Neuronal stem cell (in vitro differentiated cells): ENCODE measurements at places on chromosomes 7 and 10.

- H3K27me3 ChIP-seq: no peaks in the 10 kb centered on the region
- H3K27ac ChIP-seq: no peak overlapping the region
- no peaks in the 10 kb centered on the region for H3K36me3 ChIP-seq
- no peak for DNase-seq
- H3K4me1 ChIP-seq: peaks cover 2% of the 10 kb centered on the region
- H3K4me3 ChIP-seq: no peak overlapping the region
Measured at GRCh38 chr7:45143616-45144015, 14.0 kb upstream of the RAMP3 start.

GRCh38 chr10:121138918-121139317 lies 287.8 kb downstream of the WDR11 start:
- no peak for DNase-seq
- H3K27me3 ChIP-seq: no peaks in the 10 kb centered on the region
- no peaks in the 10 kb centered on the region for H3K4me1 ChIP-seq

GRCh38 chr7:86776136-86776535 lies 132.4 kb downstream of the GRM3 start:
- DNase-seq: no peak
- no peak overlapping the region for H3K4me3 ChIP-seq
- H3K36me3 ChIP-seq: no peaks in the 10 kb centered on the region
- no peaks in the 10 kb centered on the region for H3K27me3 ChIP-seq
- no peaks in the 10 kb centered on the region for H3K4me1 ChIP-seq
- no peak overlapping the region for H3K27ac ChIP-seq

DNA sequence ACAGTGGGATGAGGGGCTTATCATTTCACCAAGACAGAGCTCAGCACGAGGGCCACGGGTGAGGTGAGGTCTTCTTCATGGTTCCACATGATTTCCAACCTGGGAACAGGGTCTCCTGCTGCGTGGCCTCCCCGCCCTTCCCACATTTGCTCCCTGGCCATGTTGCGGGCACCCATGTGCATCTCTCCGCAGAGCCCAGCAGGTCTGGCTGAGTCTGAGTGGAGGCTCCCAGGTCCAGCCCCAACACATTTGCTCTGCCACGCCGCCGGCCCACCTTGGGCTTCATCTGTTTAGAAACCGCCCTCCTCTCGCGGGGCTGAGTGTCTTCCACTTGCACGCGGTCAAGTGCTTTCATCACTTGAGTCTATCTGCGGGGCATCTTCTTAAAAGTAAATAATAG lies 14.8 kb upstream of the PRKAR1B start:
- no peak overlapping the region for H3K4me3 ChIP-seq
- H3K27me3 ChIP-seq: no peaks in the 10 kb centered on the region
- DNase-seq: no peak
- H3K36me3 ChIP-seq: peaks cover 62% of the 10 kb centered on the region

DNA sequence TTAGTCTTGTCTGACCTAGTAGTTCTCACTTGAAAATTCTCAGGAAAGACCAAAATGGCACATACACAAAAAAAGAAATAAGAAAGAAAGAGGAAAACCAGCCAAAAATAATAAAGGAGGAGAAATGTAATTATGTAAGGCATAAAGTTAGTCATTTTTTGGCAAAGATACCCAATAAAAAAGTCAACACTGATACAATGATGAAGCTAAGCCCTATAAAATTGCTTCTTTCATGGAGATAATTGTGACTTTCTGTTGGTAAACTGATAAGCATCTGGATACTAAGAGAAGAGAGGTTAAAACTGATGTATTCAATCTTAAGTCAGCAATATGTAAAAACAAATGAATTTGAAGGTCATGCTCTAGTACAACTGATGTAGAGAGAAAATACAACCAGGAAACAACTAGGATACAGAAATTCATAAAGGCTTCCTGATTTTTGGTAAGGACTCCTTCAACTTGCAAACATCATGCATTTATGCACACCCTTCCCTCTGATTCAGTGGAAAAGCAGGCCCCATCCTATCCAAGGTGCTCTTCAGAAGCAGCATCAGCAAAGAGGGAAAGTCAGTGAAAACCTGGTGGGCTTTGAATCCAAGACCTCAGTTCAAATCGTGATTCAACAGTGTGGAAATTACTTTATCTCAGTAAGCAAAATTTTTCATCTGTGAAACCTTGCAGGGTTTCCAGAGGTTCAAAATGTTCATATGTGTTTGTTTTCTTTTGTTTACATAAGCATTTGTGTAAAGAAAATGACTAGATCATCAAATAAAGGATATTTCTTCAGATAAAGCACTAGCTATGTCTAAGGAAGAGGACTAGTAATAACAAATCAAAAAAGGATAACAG lies 32.6 kb downstream of the IMMP2L start:
- H3K27me3 ChIP-seq: no peaks in the 10 kb centered on the region
- H3K36me3 ChIP-seq: no peaks in the 10 kb centered on the region
- H3K4me1 ChIP-seq: no peaks in the 10 kb centered on the region
- no peak for DNase-seq
- H3K27ac ChIP-seq: no peak overlapping the region

GRCh38 chr10:5816170-5816569 lies 2.9 kb upstream of the GDI2 start:
- H3K4me1 ChIP-seq: no peaks in the 10 kb centered on the region
- H3K27me3 ChIP-seq: no peaks in the 10 kb centered on the region
- no peak overlapping the region for H3K27ac ChIP-seq
- H3K36me3 ChIP-seq: peaks cover 6% of the 10 kb centered on the region
- no peak for DNase-seq
- H3K4me3 ChIP-seq: no peak overlapping the region

DNA sequence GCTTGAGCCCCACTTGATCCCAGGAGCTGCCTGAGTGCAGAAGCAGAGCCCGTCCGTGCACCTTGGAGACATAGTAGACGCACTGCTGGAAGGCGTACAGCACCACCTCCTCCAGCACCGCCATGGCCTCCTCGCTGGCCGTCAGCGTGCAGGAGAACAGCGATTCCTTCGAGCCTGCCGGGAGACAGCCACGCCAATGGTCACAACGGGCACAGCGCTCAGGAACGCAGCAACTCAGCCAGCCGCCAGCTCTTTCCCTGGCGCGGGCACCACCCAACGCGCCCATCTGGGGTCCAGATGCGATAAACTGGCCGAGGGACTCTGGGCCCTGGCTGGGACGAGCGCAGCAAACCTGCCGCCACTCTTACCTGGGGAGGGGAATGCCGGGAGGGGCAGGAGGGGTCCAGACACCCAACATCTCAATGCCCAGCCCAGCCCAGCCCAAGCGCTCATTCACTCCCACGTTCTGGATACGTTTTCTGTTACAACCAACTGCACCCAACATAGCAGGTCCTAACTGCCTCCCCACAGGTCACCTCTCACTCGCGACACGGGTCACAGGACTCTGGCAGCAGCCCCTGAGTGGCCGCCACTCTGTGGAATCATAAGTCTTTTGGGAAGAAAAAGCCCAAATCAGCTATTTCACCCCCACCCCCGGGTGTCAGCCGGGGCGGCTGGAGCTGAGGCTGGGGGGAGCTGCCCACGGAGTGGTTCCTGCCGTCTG lies 41.9 kb downstream of the AP5Z1 start:
- no peaks in the 10 kb centered on the region for H3K4me1 ChIP-seq
- H3K27me3 ChIP-seq: no peaks in the 10 kb centered on the region
- H3K36me3 ChIP-seq: no peaks in the 10 kb centered on the region
- DNase-seq: no peak

GRCh38 chr10:125155101-125155500 lies 5.3 kb downstream of the CTBP2 start:
- H3K27me3 ChIP-seq: no peaks in the 10 kb centered on the region
- DNase-seq: peak; percentile 54
- no peak overlapping the region for H3K4me3 ChIP-seq

- H3K4me3 ChIP-seq: no peak overlapping the region
- no peak overlapping the region for H3K27ac ChIP-seq
- H3K27me3 ChIP-seq: no peaks in the 10 kb centered on the region
- no peaks in the 10 kb centered on the region for H3K4me1 ChIP-seq
- DNase-seq: no peak
- peaks cover 54% of the 10 kb centered on the region for H3K36me3 ChIP-seq
Measured at GRCh38 chr7:155665957-155666287, 21.5 kb downstream of the RBM33 start.

- no peak overlapping the region for H3K27ac ChIP-seq
- H3K36me3 ChIP-seq: no peaks in the 10 kb centered on the region
- DNase-seq: no peak
- H3K4me1 ChIP-seq: no peaks in the 10 kb centered on the region
- no peak overlapping the region for H3K4me3 ChIP-seq
- H3K27me3 ChIP-seq: no peaks in the 10 kb centered on the region
Measured at GRCh38 chr7:39035903-39036302, 58.2 kb downstream of the POU6F2 start.

- H3K4me3 ChIP-seq: no peak overlapping the region
- no peaks in the 10 kb centered on the region for H3K27me3 ChIP-seq
- DNase-seq: no peak
- no peaks in the 10 kb centered on the region for H3K36me3 ChIP-seq
Measured at GRCh38 chr10:61973169-61973568, 71.7 kb downstream of the ARID5B start.

- H3K4me1 ChIP-seq: no peaks in the 10 kb centered on the region
- no peaks in the 10 kb centered on the region for H3K36me3 ChIP-seq
- no peak overlapping the region for H3K27ac ChIP-seq
- DNase-seq: no peak
- no peaks in the 10 kb centered on the region for H3K27me3 ChIP-seq
Measured at GRCh38 chr7:51114501-51114900, 202.1 kb downstream of the COBL start.

DNA sequence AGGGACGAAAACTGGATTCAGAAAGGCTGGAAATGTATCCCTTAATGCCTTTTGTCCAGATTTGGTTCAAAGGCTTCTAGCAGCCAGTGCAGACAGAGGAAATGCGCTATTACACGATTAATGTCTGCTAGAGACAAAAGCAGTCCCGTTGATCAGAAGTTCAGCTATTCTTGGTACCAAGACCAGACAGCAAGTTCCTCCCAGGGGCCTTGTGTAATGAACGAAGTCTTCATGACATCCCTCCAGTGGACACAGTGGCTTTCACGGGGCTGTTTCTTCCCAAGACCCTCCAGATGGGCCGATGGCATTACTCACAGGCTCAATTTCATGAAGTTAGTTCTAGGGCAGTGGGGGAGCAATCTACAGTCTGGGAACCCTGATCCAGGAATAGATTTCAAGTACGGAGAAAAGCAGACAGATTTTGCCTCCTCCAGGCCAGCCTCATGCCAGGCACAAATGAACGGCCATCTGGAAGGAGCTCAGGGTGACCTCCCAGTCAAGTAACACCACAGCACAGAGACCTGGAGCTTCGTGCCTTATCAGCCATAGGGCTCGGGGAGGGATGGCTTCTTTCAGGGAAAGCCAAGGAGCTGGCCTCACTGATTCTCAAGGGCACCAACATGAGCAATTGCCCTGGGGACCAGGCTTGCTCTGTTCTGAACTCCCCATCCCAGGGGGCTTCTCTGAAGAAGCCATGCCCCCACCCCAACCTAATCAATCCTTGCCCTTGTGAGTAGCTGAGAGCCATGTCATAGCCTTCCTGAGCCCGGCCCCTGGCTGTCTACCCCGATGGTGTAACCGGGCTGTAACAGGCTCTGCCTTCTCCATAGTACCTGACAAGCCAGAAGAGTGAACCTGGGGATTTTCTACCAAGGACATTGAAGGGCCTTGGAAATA lies 101.1 kb downstream of the PRKAG2 start:
- no peak overlapping the region for H3K4me3 ChIP-seq
- no peaks in the 10 kb centered on the region for H3K4me1 ChIP-seq
- no peak overlapping the region for H3K27ac ChIP-seq
- DNase-seq: no peak

DNA sequence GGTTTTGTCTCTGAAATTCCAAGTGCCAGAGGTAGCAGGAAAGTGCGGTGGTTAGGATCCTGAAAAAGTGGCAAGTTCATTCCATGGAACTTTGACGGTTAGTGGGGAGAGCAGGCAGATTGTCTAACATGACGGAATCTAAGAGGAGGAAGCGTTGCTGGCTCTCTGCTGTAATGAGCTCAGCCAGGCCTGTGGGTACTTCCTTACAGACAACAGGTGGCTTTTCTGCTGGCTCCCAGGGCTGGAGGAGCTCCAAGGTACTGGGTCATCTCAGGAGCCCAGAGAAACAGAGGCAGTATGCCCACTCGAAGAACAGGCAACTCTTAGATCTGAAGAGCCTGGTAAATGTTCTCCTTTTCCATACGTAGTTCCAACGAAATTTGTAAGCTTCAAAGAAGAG lies 3.1 kb upstream of the AIFM2 start:
- peaks cover 3% of the 10 kb centered on the region for H3K4me1 ChIP-seq
- no peak for DNase-seq
- H3K4me3 ChIP-seq: no peak overlapping the region
- peaks cover 2% of the 10 kb centered on the region for H3K36me3 ChIP-seq
- peaks cover 41% of the 10 kb centered on the region for H3K27me3 ChIP-seq
- no peak overlapping the region for H3K27ac ChIP-seq

GRCh38 chr7:118863966-118864365 lies 639.5 kb downstream of the ANKRD7 start:
- no peak overlapping the region for H3K4me3 ChIP-seq
- no peaks in the 10 kb centered on the region for H3K4me1 ChIP-seq
- DNase-seq: no peak
- no peaks in the 10 kb centered on the region for H3K27me3 ChIP-seq

- H3K4me3 ChIP-seq: no peak overlapping the region
- H3K27ac ChIP-seq: no peak overlapping the region
- DNase-seq: no peak
- no peaks in the 10 kb centered on the region for H3K27me3 ChIP-seq
Measured at GRCh38 chr7:107441581-107442422, 28.1 kb upstream of the GPR22 start.

DNA sequence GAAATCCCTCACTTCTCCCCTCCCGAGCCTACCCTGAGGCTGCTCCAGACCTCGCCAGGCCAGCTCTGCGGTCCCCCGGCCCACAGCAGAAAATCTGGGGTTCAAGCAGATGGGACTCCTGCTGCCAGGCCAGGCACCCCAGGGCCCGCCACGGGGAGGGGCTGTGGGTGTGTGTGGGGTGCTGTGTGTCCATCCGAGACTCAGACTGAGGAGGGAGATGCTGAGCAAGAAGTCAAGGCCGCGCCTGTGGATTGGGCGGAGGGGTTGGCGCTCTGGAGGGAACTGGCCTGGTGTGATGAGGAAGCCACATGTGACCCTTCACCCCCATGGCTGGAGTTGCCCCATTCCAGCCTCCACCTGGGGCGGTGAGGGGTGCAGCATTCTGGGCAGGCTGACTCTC lies 51.1 kb downstream of the YKT6 start:
- no peak overlapping the region for H3K4me3 ChIP-seq
- no peak for DNase-seq
- no peak overlapping the region for H3K27ac ChIP-seq
- no peaks in the 10 kb centered on the region for H3K36me3 ChIP-seq
- H3K4me1 ChIP-seq: peaks cover 2% of the 10 kb centered on the region
- no peaks in the 10 kb centered on the region for H3K27me3 ChIP-seq

GRCh38 chr10:13340068-13340467 lies 8.0 kb downstream of the SEPHS1 start:
- peaks cover 94% of the 10 kb centered on the region for H3K36me3 ChIP-seq
- H3K4me1 ChIP-seq: peaks cover 1% of the 10 kb centered on the region
- no peaks in the 10 kb centered on the region for H3K27me3 ChIP-seq
- no peak for DNase-seq
- no peak overlapping the region for H3K4me3 ChIP-seq
- H3K27ac ChIP-seq: no peak overlapping the region
